Smooth muscle cell of trachea (primary cell): ENCODE measurements at places on chromosomes 7 and 10. TPM values are rescaled to one million over a fixed set of nuclear protein-coding genes. Genes with fewer than 3 reads are reported as not detected.

Gene HMX2
- not detected in 2 replicates for total RNA-seq

Gene NRP1
- 370 and 403 TPM in 2 replicates for total RNA-seq

Gene ADAM8
- 1.2 and 2.9 TPM in 2 replicates for total RNA-seq

Gene PRR15
- not detected in 2 replicates for total RNA-seq

Gene ELFN1
- 1.7 and 7.6 TPM in 2 replicates for total RNA-seq

Gene EXOSC1
- 40.2 and 41.9 TPM in 2 replicates for total RNA-seq

Gene VPS41
- 77.7 and 79.7 TPM in 2 replicates for total RNA-seq

Gene ABHD11
- total RNA-seq: 11.6 and 19.6 TPM in 2 replicates

Gene NAT16
- total RNA-seq: not detected in 2 replicates

Gene CARD11
- not detected in 2 replicates for total RNA-seq

Gene RBM48
- total RNA-seq: 8.9 and 10.3 TPM in 2 replicates

Gene LIPM
- total RNA-seq: not detected in 2 replicates

Gene CALD1
- total RNA-seq: 176 and 232 TPM in 2 replicates

Gene HOXA7
- not detected in 2 replicates for total RNA-seq

Gene ZNF853
- 0.15 and 1.5 TPM in 2 replicates for total RNA-seq

Gene CALML5
- total RNA-seq: not detected in 2 replicates

Gene FAM25C
- total RNA-seq: not detected in 2 replicates

Gene RBM20
- total RNA-seq: not detected in 2 replicates

Gene OPTN
- total RNA-seq: 84.4 and 140 TPM in 2 replicates

Gene OR6B1
- total RNA-seq: not detected in 2 replicates

Gene SLC39A12
- not detected in 2 replicates for total RNA-seq

Gene ABCC2
- total RNA-seq: 0.29 and 0.33 TPM in 2 replicates

Gene CAMK1D
- 0.29 and 2.5 TPM in 2 replicates for total RNA-seq

Gene AOAH
- not detected in 2 replicates for total RNA-seq

Gene CCDC172
- not detected in 2 replicates for total RNA-seq

Gene SLC13A1
- not detected in 2 replicates for total RNA-seq
